ENCODE measurements at places on chromosomes 6 and 20. TPM values are rescaled to one million over a fixed set of nuclear protein-coding genes. Genes with fewer than 3 reads are reported as not detected.

TSPO2 gene
- total RNA-seq = not detected

ZNF311 gene
- total RNA-seq = 0.36 TPM

XPO5 gene
- total RNA-seq = 30.0 TPM

DNA sequence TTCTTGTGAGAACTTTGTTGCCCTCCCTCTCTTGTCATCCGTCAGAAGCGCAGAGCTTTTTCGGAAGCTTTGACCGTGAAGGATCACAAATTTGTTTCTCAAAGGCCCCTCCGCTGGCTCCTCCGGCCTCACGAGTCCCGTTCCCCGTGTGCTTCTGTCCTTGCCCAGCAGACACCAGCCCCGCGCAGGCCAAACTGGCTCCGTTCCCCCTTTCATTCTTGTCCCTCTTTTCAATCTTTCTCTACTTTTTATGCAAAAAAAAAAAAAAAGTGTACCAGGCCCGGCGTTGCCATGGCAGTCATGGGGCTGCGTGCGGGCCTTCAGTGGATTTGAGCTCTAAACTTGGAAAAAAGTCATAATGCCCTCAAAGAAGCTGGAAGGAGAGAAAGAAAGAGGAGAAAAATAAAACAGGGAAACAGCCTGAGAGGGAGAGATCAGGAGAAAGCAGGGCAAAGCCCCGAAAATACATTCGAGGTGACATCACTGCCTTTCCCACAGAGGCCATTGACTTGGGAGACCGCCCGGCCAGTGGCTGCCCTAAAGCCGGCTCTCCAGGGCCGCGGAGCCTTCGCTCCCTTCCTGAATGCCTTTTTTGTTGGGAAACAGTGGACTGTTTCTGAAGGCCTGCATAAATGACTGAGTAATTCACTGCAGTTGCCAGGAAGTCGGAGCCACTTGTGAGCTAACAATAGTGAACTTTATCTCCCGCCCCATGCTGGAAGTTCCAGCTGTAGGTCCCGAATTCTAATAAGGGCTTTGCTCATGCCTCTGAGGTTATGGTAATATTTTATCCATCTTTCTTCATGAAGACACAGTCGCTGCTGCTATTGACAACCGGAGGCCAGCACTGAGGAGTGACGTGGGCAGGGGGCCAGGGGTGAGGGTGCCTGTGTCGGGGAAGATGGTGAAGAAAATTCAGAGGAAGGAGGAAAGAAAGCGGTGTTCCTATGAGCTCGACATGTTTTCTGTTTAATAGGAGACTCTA lies 670.9 kb downstream of the QKI start:
- DNase-seq = no peak

CD40 gene
- 0.28 TPM for total RNA-seq

- no peak for DNase-seq
Observed at GRCh38 chr6:46023216-46023915, 7.7 kb upstream of the CLIC5 start.

GRCh38 chr6:117440706-117441525 lies 15.2 kb upstream of the ROS1 start:
- DNase-seq = peak; percentile 93

GRCh38 chr6:156963712-156964700 lies 186.8 kb downstream of the ARID1B start:
- peak; percentile 63 for DNase-seq

GRCh38 chr6:13304101-13304500 lies 24.2 kb downstream of the TBC1D7 start:
- DNase-seq = no peak

DNA sequence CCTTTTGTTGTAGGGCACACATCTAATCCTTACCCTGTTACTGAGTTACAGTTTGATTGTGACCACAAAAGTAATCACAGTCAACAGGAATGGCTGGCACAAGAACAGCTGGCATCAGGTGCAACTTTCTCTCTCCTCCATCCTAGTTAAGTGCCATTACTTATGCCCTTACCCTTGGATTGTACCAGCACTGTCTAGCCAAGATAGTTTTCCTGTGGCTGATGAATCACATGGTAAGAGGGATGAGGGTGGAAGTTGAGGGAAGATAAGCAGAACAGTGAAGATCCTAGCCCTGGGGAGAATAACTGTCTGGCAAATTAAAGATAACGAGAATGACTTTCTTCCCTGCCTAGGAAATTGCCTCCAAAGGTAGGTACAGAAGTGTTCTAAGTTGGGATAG lies 42.0 kb downstream of the RNF217 start:
- DNase-seq = no peak

Data from IMR-90 (cell line).